Ovary (tissue), 10 donors: ENCODE measurements at places on chromosomes 3 and 15. TPM values are rescaled to one million over a fixed set of nuclear protein-coding genes. Genes with fewer than 3 reads are reported as not detected.

- no peak overlapping the region for H3K27ac ChIP-seq
- H3K36me3 ChIP-seq: no peaks in the 10 kb centered on the region
- no peak overlapping the region for H3K4me3 ChIP-seq
- H3K4me1 ChIP-seq: no peaks in the 10 kb centered on the region
Measured at GRCh38 chr15:80204231-80204630, 47.8 kb downstream of the CTXND1 start.

DNA sequence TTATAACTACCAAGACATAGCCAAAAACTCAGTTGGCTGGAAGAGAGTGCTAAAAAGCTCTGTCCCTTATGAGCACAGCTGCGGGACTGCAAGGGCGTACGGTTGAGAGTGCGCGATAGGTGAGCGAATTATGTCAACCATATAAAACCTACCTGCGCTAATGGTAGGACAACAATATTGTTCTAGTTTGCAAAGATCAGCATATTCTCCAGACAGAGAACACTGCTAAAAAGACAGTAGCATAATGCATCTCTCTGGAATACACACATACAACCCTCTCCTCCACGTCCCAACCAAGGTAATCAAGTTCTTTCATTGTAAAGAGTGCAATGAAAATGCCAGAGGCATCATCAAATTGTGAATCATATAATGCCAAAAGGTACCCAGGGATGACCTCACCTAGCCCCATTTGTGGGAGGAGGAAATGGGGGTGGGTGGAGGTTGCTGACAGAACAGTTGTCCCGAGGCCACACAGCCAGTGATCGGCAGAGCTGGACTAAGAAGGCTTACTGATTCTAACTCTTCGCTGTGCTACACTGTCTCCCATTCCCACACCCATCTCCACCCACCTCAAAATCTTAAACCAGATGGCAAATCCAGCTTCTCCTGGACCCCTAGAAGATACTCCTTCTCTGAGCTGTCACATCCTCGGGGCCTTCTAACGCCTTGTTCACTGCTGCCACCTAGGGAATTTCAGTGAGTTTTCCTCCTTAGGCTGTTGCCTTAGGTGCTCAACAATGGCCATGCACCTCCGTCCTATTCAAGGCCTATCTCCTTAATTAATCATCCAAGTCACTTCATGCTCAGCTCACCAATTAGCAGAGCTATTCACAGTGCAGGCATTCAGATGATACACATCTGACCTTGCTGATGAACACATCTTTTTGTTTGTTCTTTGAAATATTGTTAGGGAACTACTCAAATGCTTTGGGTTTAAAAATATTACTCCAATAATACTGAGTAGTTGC is 60.7 kb downstream of the RPL22L1 start:
- H3K4me1 ChIP-seq: peaks cover 18% of the 10 kb centered on the region
- no peaks in the 10 kb centered on the region for H3K36me3 ChIP-seq
- no peak overlapping the region for H3K4me3 ChIP-seq

- H3K27me3 ChIP-seq: no peaks in the 10 kb centered on the region
- DNase-seq: no peak
- no peak overlapping the region for H3K4me3 ChIP-seq
- no peak overlapping the region for H3K27ac ChIP-seq
Measured at GRCh38 chr3:173945806-173946205, 548.3 kb downstream of the NLGN1 start.

- DNase-seq: no peak
- no peaks in the 10 kb centered on the region for H3K36me3 ChIP-seq
- no peak overlapping the region for H3K27ac ChIP-seq
- no peaks in the 10 kb centered on the region for H3K4me1 ChIP-seq
- no peaks in the 10 kb centered on the region for H3K27me3 ChIP-seq
Measured at GRCh38 chr3:144622845-144623244, 651.2 kb downstream of the DIPK2A start.

GRCh38 chr3:130345487-130346079 is at the start of gene COL6A5:
Gene COL6A5 (plus strand): TSS chr3:130345672. CDS start chr3:130373639, 27,967 bp downstream.
- no peak within 1 kb of the TSS for H3K4me3 ChIP-seq
- H3K36me3 ChIP-seq: no peaks in the 10 kb centered on the region
- DNase-seq: peak; percentile 26
- H3K27me3 ChIP-seq: no peaks in the 10 kb centered on the region
- no peak within 1 kb of the TSS for H3K27ac ChIP-seq

The ANKRD63 gene
- 0.27 TPM for total RNA-seq
